Left hindlimb (tissue), 1 donor: ENCODE measurements at places on chromosomes 1 and 21.

DNA sequence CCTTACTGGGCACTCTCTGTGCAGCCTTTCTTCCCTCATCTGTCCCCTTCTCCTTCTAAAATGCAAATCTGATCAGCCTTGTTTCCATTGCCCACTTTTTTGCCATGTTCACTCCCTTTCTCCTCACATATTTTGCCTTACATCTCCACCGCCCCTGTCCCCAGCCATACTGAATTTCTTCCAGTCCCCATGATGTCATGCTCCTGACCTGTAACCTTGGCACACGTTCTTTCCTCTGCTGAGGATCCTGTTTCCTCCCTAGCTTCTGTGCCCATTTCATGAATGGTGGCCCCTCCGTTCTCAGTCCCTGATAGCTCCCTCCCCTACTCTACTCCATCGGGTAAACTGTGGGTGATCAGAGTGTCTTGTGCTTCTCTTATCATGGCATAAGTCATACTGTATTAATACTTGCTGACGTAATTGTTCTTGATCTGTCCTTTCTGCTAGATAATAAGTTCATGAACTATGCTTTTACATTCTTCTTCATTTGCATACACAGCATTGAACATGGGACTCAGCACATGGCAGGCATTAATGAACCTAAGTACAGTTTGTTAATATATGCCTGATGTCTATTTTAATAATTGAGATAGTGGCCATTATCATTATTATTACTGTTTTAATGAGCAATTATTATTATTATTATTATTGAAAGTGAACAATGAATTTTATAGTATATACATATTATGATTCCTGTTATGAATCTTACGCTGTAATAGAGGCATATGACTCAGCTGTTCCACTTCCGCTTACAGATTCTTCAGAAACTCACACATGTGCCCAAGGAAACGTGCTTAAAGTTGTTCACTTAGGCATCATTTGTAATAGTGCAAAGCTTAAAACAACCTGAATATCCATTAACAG lies 28.5 kb downstream of the MAP3K21 start:
- no peak for DNase-seq

DNA sequence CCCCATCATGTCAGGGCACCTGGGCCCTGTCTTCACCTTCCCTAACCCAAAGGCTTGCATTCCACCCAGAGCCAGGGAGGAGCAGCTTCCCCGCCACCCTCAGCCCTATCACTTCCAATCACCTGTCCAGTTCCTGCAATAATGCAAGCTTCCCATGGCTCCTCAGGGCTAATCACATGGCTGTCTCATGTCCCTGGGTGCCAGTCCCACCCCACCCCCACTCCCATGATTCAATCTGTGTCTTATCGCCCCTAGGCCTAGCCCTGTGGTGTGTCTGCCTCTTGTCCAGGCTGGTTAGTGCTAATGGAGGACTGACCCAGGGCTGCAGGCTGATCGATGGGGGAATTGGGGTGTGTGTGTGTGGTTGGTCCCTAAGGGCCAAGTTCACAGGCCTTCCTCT lies 11.0 kb upstream of the PEAR1 start:
- no peak for DNase-seq

DNA sequence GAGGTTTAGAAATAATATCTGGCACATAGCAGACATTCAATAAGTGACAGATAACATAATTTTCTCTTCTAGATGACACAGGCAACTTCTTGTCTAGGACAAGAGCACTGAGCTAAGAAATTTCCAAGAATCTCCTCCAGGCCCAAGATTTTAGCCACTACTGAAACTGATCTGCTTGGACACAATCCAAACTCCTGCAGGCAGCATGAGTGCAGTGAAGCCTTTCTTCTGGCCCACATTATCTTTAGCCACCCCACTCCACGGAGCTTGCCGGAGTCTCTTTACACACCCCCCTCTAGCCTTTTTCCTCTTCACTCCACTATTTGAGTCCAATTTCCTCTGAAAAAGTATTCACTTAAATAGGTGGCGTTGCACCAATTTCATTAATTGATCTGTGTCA lies 142.9 kb upstream of the DUSP10 start:
- no peak for DNase-seq

DNA sequence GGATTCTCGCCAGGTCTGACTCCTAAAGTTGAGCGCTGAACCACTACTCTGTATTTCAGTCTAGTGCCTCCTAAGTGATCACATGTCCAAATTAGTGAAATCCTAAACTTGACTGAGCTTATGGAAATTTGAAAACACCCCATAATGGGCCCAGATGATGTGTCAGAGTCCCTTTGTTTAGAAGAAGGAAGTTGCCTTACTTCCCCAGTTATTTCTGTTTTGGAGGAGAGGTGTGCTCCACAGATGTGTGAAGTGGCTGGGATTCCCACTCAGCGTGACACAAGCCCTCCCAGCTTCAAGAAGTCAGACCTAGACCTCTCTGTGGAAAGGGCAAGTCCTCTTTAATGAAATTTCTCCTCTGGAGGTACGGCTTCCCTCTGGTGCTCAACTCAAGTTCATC lies 188.8 kb downstream of the TTLL7 start:
- no peak for DNase-seq

DNA sequence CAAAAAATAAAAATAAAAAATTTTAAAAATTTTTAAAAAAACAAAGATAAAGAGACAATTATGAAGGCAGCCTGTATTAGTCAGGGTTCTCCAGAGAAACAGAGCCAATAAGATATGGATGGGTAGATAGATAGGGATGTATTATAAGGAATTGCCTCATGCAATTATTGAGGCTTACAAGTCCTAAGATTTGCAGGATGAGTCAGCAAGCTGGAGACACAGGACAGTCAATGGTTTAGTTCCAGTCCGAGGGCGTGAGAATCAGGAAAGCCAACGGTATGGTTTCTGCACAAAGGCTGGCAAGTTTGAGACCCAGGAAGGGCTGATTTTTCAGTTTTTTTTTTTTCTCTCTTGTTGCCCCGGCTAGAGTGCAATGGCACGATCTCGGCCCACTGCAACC lies 24.1 kb upstream of the EIF4G3 start:
- DNase-seq, result no peak

DNA sequence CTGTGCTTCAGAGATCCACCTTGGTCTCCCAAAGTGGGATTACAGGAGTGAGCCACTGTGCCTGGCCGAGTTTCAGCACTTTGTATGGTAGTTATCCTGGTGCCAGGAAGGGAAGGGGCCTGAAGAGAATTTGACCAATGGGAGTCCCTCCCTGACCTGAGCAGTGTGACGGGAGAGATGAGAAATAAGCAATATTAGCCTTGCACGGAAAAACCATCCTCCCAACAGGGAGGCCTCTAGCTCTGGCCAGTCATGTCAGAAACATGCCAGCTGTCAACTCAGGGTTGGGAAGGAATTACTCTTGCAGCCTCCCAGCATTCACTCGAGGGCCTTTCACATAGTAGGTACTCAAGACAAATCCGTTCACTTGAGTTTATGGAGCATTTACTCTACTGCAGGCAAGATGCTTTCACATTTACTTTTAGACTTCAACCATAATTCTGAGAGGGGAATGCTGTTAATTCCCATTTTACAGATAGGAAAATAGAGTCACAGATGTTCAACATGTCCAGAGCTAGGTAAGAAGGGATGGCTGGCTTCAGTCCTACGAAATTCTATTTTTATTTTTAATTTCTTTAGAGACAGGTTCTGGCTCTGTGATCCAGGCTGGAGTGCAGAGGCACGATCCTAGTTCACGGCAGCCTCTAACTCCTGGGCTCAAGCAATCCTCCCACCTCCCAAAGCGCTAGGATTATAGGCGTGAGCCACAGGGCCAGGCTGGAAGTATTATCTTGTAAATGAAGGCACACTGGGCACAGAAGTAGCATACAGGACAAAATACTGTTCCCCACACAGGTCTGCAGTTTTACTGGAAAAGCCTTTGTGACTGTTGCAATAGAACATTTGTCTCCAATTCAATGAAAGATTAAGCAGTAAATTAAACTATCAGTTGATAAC lies 3.2 kb upstream of the ATP13A2 start:
- DNase-seq, result no peak

GRCh38 chr21:29726044-29726443 lies 213.8 kb downstream of the GRIK1 start:
- DNase-seq, result no peak

DNA sequence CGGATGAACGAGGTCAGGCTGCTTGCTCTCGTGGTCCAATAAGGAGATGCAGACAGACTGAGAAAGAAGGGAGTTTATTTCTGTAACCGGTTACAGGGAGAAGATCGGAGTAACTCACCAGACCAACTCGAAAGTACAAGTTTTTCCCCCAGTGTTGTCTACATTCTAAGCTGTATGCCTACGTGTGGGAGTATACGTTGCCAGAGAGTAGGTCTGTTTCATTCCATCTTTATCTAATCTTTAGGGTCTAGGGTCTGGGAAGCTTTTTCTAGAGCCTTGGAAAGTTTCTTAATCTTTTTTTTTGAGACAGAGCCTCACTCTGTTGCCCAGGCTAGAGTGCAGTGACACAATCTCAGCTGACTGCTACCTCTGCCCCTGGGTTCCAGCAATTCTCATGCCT lies 4.7 kb upstream of the PADI1 start:
- no peak for DNase-seq

- DNase-seq, result no peak
Measured at GRCh38 chr1:9340864-9341263, 48.2 kb downstream of the SPSB1 start.

- no peak for DNase-seq
Measured at GRCh38 chr1:120133228-120133927, 42.9 kb downstream of the SEC22B start.

GRCh38 chr1:245183429-245183828 lies 28.6 kb downstream of the KIF26B start:
- DNase-seq, result no peak

GRCh38 chr21:38714999-38715398 lies 90.7 kb upstream of the ETS2 start:
- DNase-seq, result no peak

DNA sequence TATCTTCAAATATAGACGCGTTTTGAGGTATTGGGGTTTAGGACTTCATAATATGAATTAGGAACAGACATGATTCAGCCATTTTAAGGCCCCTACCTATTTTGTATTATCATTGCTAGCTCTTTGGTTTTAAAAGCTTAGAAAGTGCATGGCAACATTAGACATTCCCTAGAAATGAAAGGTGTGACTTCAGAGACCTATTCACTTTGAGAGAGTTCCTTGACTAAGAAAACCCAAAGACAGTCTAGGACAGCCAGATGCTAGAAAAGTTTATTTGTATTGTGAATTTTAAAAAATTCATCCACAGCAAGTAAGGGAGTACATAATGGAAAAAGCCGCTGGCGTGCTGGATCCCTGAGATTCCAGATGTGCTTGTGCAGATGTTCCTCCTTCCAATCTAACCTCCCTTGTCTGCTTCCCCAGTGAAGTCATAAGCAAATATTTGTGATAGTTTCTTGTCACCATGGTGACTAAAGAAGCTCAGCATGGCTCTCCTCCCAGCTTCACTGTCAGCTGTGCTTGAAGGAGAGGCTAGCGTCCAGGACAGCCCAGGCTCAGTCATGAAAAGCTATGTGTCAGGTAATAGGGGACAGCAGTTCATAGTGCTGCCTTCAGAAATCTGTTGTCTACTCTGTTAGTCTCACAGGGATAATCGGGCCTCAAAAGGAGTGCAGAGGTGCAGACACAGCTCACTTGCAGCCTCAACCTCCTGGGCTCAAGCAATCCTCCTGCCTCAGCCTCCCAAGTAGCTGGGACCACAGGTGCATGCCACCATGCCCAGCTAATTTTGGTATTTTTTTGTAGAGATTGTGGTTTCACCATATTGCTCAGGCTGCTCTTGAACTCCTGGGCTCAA lies 34.8 kb downstream of the KPNA6 start:
- DNase-seq, result peak; percentile 83

DNA sequence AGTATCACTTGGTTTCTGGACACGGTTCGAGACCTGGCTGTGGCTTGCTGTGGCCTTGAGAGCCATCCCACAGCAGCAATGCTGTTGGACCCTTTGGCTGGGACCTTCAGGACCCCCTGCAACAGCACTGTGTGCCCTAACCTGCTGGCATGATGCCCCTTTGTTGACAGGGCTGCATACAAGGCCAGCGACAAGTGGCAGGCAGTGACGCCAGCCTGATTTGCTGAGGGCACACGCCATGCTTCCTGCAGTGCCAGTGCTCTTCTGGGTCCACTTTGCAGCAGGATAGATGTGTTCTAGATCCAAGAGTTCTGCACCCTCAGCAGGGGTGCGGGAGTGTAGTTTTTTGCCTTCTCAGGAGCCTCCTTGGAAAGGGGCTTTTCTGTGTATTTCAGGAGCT lies 32.8 kb downstream of the COQ8A start:
- DNase-seq, result no peak

- DNase-seq, result peak; percentile 56
Measured at GRCh38 chr1:166080967-166081870, 85.6 kb downstream of the FAM78B start.

DNA sequence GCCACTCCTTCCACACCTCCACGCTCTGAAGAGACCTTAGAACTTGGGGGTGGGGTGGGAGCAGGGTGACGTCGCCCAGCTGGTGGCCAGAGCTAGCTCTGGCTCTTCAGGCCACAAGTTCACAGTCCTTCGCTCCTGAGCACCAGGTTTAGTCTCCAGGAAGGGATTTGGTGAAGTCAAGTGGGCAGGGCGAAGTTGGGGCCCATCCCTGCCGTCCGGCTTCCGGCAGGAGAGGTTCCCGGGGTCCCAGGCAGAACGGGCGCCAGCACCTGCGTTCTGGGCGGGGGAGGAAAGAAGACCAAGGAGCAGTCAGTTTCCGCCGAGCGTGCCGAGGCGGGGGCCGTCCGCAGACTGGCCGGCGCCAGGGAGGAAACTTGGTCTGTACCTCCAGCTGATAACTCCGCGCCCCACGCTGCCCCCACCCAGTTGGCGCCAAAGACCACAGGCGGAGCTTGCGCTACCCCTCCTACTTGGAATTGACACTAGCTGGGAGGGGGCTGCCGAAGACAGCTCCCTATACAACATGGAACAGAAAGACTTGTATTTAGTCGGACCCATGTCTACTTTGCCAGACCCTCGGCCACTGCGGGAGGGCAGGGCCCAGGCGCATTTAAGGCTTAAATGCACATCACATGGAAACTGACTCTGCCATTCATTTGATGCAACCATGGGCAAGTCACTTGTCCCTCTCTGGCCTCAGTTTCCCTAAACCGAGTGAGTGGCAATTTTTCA lies 995 bp downstream of the ID3 start:
- peak; percentile 86 for DNase-seq

GRCh38 chr1:5227114-5227513 lies 572.7 kb downstream of the AJAP1 start:
- no peak for DNase-seq

GRCh38 chr1:157163273-157164127 lies 25.3 kb upstream of the ETV3 start:
- peak; percentile 73 for DNase-seq

- DNase-seq, result no peak
Measured at GRCh38 chr1:30929944-30930525, 21.5 kb upstream of the SDC3 start.

- DNase-seq, result no peak
Measured at GRCh38 chr1:16302709-16303627, 49.3 kb downstream of the FBXO42 start.

DNA sequence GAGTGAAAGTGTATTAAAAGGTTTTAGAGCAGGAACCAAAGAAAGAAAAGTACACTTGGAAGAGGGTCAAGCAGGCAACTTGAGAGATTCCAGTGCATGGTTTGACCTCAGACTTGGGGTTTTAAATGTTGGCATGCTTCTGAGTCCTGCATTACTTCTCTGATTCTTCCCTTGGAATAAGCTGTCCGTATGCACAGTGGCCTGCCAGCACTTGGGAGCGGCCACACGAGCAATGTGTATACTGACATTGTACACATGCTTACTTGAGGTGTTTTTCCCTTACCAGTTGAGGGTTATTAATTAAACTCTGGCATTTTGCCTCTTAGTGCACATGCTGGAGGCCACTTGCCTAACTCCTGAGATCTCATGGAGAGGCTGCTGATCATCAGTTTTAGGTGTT lies 786.6 kb upstream of the RGS18 start:
- DNase-seq, result no peak

- DNase-seq, result no peak
Measured at GRCh38 chr1:207893737-207894582, 17.0 kb downstream of the CD34 start.
